ENCODE measurements at places on chromosomes 3 and 15.

GRCh38 chr3:126342211-126342610 is 15.0 kb downstream of the KLF15 start:
- no peak for DNase-seq

DNA sequence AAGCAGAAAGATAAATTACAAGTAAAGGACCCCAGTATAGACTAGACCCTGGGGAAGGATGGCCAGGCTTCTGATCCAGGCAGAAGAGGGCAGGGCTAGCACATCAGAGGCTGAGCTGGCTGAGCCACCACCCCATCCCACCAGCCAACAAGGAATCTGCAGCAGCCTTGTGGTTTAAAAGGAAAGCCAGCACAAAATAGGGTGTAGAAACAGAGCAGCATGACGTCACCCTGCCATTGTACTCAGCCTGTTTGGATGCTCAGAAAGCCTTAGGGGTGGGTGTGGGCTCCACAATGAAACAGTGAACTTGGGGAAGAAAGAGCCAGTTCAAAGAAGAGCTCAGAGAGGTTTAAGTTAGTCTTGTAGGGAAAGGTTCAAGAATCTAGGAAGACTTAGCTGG is 28.2 kb downstream of the DUOX1 start:
- DNase-seq, result no peak

- DNase-seq, result no peak
These were observed 6.3 kb downstream of the ATP13A4 start for GRCh38 chr3:193548406-193548805.

DNA sequence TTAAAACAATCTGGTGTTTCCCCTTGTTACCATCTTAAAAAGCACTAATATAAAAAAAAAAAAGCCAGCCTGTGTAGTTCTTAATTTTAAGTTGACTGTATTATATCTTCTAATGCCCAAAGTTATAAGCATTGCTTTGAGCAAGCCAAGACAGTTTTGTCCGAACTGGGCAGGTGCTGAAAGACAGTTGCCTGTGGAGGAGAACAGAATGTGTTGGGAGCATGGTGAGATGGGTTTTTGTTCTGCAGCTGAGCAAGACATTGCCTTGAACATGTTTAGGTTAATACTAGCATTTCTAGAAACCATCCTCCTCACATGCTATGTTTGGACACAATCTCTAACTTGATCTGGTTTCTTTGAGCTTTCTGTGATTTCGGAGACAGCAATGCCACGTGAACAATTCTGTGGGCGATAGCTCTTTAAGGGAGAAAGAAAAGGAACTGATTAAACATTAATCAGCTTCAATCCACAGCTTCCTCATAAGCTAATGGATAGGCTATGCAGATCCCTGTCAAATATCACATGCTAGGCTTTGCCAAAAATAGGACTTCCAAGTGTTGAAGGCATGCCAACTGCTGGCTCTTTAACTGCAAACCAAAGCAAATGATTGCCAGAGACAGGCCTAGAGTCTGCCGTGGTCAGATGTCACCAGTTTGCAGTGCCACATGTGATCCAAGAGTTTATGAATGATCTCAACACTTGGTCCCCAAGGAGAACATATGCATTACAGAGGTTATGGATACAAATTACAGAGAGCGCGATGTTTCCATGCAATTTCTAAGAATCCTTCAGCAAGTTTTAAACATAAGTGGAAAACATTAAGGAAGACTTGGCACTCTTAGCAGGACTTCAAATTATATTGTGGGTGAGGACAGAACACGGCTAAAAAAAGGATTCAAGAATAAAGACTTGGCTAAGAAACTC is 428.1 kb downstream of the ROBO2 start:
- peak; percentile 45 for DNase-seq

- no peak for DNase-seq
These were observed 276.3 kb downstream of the ERC2 start for GRCh38 chr3:56192001-56192400.

DNA sequence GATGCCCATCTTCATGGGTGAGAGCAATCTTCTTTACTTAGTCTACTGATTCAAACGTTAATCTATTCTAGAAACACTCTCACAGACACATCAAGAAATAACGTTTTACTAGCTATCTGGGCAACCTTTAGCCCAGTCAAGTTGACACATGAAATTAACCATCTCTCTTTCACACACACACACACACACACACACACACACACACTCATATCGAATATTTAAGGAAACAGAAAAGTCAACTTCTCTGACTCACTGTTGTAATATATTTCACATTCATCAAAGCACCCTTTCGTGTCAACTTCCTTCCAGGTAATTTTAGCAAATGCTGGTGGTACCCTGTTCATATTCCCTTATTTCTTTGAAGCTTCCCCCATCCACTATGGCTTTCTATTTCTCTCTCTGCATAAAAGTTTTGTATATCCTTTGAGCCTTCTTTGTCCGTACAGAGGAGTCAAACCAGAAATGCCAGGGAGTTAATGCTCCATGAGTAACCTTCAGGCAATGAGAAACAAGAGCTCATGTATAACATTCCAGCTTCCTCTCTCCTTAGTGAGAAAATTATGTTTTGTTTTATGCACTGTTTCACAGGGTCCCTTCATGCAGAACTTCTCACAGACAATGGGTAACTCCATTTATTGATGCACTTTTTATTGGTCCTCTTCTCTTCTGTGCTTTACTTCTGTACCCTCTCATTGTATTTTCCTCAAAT is 335.5 kb upstream of the CBLB start:
- no peak for DNase-seq

GRCh38 chr15:72847806-72848205 is 64.2 kb upstream of the ADPGK start:
- DNase-seq, result no peak

DNA sequence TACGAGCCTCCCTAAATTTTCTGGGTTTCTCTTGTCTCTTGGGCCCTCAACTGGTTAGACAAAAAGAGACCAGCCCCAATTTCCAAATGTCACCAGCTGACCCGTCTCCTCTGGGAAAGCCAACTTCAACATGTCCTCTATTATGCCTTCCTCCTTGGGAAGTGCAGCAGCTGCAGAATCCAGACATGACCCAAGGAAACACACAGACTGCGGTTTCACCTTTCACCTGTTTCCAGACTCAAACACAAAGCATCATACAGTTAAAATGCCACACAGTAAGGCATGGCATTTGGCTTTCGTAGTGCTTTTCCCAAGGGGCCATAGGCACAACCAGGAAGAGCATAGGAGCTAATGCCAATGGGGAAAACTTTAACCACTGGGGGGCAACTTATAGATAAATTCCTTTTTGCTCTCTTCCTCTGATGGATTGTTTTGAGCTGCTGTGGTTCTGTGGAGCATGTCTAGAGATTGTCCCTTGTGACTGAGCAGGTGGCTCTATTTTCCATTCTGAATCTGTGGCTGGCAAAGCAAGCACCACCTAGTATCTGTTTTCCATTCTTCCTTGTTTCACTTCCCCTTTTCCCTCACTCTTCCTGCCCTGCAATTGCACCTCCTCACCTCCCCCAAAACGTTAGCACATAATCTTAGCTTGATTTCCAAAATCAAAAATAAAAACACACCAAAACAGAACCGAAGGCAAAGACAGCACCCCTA is 49.3 kb downstream of the HHLA2 start:
- DNase-seq, result no peak

All from NCI-H1092 (cell line).